SIG-M5 (cell line): ENCODE measurements at places on chromosomes 16 and 17.

DNA sequence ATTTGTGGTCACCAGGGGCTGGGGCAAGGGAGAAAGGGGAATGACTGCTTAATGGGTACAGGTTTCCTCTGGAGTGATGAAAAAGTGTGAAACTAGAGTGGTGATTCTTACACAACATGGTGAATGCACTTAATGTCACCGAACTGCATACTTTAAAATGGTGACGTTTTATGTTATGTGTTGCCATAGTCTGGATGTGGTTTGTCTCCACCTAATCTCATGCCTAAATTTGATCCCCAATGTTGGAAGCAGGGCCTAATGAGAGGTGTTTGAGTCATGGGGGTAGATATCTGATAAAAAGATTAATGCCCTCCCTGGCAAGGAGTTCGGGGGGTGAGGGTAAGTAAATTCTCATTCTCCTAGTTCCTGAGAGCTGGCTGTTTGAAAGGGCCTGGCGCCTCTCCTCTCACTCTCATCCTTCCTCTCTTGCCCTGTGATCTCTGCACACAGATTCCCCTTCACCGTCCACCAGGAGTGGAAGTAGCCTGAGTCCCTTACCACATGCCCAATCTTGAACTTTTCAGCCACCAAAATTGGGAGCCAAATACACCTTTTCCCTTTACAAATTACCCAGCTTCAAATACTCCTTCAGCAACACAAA lies 15.3 kb downstream of the XPO6 start:
- DNase-seq, result no peak

GRCh38 chr17:80257716-80258213 lies 2.9 kb upstream of the RNF213 start:
- DNase-seq, result no peak

DNA sequence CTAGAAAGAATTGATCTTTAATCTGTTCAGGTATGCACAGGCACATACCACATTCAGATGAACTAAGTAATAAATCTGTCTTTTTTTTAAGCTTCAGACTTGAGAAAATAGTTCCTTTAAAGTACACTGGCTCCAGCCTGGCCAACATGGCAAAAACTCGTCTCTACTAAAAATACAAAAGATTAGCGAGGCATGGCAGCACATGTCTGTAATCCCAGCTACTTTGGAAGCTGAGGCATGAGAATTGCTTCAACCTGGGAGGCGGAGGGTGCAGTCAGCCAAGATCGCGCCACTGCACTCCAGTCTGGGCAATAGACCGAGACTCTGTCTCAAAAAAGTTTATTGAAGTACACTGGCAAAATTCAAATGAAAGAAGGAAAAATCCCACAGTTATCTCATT lies 111.0 kb upstream of the NETO2 start:
- no peak for DNase-seq

- no peak for DNase-seq
Measured at GRCh38 chr17:17944743-17945142, 27.5 kb downstream of the TOM1L2 start.

DNA sequence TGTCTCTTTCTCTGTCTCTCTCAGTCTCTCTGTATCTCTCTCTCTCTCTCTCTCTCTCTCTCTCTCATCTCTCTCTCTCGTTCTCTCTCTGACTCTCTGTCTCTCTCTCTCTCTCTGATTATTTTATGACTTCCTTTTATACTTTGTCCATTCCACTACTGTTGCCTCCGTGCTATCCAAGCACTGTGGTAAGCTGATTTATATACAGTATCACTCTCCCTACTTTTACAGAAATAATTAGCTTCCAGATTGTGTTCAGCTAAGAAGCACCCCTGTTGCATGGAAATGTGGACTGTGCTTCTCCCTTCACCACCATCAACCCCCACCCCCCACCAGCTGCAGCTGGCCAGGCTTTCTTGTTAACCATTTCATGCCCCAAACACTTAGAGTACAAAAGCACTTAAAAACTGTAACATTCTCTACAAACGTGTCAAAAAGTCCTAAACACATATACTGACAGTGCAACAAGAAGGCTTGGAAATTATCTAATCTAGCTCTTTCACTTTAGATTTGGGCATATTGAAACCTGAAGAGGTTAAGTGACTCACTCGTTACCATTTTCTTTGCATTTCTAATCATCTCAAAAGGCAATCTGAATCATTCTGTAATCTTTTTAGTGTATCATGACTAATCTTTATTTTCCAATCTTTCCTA lies 11.6 kb upstream of the TMEM100 start:
- no peak for DNase-seq

DNA sequence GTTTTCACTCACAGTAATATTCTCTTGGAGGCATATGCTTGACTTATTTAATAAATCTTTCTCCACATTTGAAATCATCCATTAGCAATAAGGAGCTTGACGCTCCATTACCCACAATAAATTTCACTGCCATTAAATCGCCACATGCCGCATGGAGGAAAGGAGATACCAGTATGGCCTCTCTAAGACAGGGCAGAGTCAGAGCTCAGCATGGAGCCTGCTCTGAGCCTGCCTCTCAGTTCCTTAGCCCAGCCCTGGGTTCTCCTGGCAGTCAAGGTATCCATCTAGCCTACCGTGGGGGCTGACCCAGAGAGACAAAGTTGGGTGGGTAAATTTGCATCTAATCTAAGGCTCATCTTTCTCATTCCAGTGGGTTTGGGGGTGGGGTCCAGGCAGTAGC lies 80.3 kb upstream of the CES5A start:
- DNase-seq, result no peak

- no peak for DNase-seq
Measured at GRCh38 chr16:85750827-85751697, at the start of gene C16orf74. Gene C16orf74 (minus strand): TSS chr16:85751096. CDS start chr16:85735217, 15,879 bp downstream.

DNA sequence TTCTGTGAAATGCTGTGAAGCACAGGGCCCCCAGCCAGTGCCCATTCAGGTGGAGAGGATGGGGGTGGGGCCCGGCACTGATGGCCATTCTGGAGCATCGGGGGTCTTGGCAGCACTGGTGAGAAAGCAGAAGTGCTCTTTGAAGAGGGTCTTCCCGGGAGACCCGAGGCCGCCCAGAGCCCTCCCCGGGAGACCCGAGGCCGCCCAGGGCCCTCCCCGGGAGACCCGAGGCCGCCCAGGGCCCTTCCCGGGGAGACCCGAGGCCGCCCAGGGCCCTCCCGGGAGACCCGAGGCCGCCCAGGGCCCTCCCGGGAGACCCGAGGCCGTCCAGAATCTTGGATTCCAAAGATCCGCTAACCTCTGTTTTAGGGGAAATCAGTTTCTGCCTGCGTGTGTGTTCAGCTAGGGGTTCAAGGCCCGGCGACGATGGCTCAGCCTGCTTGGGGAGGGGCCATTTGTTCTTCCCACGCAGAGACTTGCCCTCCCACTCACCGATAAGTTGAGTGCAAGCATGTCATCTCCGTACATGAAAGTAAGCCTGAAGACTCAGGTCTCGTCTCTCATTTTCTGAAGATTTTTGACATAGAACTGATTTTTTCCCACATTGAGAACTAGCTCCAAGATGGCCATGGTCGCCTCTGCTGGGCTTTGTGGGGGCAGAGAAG lies 35.2 kb upstream of the CAPN15 start:
- DNase-seq, result no peak

DNA sequence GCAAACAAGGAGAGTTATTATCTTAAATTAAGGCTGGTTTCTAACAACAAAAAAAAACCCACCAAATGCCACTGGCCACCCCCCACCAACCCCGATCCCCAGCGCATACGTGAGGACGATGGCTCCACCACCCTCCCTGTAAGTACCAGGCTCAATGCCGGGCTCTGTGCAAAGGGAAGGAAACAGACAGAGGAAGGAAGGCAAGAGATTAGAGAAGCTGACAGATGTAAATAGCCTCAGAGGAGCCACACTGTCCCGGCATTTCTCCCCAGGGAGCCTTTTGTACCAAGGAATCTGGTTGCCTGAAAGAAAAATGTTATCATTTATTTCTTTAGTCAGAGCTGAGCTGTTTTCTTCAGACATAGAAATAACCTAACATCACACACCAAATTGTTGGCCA lies 13.1 kb downstream of the SOST start:
- DNase-seq, result no peak

- no peak for DNase-seq
Measured at GRCh38 chr16:10428433-10429168, 42.7 kb downstream of the ATF7IP2 start.

DNA sequence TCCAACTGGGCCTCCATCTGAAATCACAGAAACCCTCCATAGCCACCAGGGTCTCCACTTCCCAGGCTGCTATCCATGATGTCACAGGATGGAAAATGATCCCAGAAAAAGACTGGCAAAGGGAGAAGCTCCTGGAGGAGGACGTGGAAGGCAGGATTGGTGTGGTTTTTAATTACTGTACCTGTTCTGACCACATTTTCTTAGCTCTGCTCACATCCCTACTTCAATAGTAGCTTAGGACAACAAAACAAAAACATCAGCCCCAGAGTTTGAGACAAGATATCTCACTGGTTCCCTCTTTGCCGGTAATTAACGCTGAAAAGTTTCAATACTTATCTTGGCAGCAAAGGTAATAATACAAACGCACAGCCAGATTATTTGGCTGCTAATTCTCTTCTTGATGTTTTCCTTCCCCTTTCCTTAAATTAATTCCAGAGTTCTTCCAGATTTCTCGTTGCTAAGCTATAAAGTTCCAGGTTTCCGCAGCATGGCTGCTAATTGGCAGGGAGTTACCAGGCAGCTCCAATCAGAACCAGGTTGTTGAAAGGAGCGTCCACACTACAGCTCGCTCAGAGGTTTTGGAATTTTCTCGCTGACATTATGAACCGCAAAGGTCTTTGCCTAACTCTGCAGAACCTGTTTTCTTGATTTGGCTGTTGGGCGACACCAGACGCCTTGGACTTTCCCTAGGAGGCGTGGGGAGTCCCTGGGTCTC lies 263.4 kb downstream of the MRTFB start:
- no peak for DNase-seq

DNA sequence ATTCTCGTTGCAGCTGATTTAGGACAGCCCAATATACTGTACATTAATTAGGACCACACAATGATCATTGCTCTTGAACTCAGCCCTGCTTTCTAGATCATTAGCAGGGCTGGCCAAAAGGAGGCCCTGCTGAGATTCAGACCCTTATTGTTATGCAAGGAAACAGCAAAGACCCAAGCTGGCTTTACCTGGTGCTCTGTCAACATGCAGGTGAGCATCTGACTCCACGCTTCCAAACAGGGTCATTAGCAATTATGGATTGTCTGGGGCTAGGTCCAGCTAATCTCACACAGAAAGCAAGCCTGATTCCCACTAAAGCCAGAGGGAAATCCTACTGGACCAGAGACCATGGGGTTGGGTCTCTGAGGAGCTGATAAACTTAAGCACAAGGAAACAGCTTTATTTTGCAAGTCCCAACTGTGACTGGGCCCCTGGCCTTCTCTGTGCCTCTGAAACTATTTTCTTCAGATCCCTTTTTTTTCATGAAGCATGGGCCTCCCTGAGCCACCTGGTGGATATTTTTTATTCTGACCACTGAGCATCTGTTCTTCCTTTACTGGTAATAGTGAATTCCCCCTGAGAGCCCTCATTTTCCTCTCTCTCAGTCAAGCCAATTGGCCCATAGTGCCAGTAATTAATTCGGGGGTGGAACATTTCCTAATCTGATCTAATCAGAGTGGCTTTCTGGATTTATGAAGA lies 236.1 kb downstream of the GRIN2A start:
- DNase-seq, result no peak

DNA sequence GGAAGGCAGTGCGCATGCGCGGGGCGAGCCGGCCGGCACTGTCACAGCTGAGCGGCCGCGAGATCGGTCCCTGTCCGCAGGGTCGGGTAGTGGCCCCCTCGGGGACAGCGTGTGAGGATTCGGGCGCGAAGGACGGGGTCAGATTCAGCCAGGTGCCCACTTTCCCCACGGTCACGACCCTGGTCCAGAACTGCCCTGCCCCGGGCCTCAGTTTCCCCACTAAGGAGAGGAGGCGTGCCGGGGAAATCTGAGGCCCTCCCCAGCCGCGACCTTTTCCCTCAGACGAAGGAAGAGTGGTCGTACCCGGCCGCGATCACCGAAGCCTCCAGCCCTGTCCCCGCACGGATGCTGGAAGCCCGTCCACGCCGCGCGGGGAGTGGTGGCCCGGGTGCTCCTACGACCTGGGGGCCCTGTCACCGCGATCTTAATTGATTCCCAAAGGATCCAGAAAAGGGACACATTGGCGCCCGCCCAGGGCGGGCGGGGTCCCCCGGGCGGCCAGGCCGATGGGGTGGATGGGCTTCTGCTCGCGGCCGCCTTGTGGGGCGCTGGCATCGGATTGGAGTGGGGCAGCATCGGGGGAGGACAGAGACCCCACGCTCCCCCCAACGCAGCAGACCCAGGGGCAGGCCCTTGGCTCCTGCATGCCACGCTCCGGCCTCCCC lies 57.7 kb downstream of the SRL start:
- no peak for DNase-seq

DNA sequence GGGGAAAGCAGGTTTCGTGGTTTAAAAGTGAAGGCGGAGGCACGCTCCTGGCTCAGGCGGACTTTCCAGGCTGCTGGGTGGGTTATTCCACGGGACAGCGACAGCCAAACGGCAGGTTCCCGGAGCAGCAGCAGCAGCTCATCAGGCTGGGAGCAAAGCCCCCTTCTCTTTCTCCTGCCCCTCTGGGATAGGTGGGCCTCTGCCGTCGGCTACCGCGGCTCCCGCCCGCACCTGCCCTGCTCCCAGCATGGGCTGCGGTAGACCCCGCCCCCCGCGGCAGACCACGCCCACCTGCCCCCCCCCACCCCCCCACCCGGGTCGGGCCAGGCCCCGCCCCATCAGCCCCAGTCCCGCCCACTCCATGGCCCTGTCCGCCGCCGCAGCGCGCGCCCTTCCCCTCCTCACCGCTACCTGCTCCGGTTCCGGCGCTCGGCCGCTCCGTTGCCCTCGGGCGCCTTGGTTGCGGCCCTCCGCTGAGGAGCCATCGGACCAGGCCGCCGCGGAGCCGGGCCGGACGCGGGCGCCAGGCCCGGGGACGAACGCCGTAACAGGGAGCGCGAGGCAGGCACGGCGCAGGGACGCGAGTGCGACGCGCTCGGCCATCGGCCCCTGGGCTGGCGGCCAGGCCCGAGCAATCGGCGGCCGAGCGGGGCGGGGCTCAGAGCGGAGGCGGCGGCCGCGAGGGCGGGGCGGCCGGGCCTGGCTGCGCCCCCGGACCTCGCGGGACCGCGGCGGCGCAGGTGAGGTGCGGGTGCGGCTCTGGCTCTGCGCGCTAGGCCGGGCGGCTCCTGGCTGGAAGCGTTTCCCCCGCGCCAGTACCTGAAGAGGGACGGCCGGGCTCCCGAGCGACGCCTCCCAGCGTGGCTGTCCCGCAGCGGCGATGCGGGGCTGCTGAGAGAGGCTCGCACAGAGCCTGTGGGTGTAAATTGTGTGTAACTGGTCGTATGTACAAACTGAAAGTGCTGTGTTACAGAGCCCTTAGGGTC lies at the start of the genes HEXD and OGFOD3:
HEXD (plus strand) TSS at position 347 of the 986 bp plus-strand sequence. CDS start 1,453 bp downstream, outside the sequence.
OGFOD3 (minus strand) TSS at position 586 of the 986 bp plus-strand sequence; CDS start at position 485, 101 bp downstream.
- no peak for DNase-seq
